ENCODE measurements at places on chromosomes 12 and 14.

DNA sequence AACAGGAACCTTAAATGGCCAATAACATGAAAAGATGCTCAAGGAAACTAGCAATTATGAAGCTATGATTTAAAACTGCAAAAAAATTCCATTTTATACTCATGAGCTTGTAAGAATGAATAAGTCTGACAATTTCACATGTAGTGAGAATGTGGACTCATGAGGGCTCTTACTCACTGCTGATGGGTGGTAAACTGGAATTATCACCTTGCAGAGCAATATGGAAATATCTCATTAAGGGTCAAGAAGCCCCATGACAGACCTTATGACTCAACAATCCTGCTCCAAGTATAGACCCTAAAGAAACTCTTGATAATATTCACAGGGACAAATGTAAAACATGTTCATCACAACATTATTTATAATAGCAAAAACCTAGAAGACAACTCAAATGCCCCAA lies 23.5 kb upstream of the SMAGP start:
- no peak for DNase-seq

DNA sequence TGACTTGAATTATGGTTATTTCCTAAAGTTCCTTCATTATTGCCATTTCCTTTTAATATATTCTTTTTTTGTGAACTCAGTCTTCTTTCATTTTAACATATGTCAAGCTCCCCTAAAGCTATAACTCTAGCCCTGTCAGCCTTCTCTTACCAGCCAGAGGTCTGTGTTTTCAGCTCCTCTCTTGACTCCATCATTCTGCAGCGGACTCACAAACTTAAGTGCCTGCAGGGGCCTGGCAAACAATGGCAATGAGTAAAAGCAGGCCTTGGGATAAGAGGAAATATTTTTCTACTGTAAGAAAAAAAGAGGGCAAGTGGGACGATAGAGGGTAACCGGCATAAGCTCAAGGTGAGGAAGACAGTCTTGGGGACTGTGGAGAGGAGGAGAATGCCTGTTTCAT lies 424.5 kb upstream of the RGS6 start:
- DNase-seq = no peak

- DNase-seq = no peak
Observed at GRCh38 chr14:97709552-97709951, 912.4 kb downstream of the VRK1 start.

DNA sequence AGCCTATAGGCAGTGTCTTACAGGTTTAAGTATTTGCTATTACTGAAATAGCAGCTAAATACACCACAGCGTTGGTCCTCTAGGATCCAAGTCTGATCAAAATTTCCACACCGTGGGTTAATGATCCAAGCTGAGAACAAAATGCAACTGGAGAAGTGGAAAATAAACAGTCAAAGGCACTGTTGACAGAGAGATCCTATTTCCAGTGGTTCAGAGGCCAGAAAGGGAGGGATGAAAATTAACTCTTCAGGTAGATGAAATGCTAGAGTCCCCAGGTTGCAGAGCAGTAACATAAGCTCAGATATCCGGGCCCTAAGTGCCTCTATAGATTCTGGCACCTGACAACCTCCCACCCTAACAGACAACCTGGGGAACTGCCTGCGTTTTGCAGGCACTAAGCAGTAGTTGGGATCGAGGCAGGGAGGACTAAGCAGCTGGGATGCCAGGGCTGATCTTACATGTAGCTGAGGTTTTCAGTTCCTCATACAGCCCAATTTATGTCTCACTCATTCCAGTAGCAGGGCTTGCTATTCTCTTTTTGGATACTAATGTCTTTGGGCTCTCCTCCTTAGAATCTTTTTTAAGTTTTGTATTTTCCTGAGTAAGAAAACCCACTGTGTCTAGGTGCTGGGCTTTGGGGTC lies 42.7 kb upstream of the CRACR2A start:
- no peak for DNase-seq

GRCh38 chr12:53077030-53077429 lies 2.2 kb downstream of the SPRYD3 start:
- no peak for DNase-seq

DNA sequence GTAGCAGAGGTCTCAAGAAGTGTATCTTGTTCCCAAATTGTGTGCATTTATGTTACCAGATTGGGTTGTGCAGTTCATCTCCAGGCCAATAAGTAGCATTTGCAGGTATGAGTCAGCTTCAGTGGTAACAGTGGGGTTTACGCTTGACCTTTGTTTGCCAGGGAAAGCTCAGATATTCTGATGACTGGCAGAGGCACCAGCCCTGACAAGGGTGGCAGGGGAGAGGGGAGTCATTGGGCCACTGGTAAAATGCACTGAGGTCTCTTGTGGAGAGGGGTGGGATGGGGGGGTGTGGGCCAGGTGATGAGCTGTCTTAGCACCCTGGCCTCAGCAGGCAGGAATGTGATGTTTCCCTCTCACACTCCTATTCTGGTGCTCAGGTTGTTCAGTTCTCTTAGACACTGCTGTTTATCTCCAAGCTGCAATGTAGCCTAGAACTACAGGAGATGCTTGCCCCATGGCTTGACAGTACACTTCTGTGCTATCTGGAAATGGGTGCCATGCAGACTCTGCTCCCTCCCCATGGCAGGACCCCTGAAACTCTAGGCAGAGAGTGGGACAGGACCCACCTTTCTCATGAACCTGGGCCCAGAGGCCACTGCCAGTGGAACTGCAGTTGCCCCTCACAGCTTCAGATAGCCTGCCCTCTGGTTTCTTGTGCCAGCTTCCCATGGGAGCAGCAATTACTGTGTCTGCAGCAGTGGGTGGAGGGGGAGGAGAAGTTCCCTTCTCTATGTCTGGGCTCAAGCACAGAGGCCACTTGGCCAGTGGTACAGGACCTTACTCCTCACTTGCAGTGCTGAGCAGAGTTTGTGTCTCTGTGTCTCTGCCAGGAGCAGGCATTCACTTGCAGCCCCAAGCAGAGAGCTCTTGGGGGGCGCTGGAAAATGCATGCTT lies 31.9 kb downstream of the USP15 start:
- DNase-seq = peak; percentile 44

GRCh38 chr12:41011939-41012338 lies 176.2 kb upstream of the PDZRN4 start:
- DNase-seq = peak; percentile 3

- peak; percentile 9 for DNase-seq
Observed at GRCh38 chr12:3049611-3050249, 27.4 kb upstream of the TSPAN9 start.

DNA sequence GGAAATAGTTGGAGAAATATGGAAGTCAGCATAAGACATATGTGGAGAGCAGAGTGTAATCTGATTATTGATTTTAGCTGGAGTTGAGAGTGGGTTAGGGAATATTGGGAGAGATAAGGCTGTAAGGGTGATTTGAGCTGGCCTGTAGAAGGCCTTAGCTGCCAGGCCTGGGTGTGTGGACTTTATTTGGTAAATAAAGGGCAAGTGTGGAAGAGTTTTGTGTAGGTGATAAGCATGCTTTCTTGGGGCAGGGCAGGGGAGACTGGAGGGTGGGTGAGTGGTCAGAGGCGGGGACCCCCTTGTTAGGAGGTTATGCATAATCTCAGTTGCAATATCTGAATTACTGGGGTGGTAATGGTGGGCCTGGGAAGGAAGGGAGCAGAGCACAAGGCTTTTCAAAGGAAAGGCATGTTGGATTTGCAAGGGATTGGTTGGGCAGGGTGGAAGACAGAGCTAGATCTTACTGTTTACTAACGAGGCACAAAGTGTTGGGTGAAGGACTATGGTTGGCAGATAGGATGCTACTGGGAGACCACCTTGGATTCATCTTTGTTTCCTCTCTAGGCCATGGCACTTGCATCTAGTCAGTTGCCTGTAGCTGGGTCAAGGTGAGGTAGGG lies 5.5 kb downstream of the KHNYN start:
- DNase-seq = no peak

DNA sequence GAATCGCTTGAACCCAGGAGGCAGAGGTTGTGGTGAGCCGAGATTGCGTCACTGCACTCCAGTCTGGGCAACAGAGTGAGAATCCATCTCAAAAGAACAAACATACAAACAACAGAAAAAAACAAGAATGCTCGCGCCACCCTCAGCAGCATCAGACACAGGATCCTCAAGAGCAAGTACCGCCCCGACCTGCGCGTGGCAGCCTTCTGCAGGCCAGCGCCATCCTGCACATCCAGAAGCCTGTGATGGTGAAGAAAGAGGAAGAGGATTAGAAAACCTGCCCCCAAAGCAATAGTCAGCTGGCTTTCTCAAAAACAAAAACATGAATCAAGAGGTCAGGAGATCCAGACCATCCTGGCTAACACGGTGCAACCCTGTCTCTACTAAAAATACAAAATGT lies 30.0 kb upstream of the EID3 start:
- DNase-seq = no peak

GRCh38 chr14:90760078-90760444 lies 56.2 kb downstream of the TTC7B start:
- peak; percentile 14 for DNase-seq

- DNase-seq = peak; percentile 56
Observed at GRCh38 chr12:6914947-6915788, 788 bp downstream of the ENO2 start.

DNA sequence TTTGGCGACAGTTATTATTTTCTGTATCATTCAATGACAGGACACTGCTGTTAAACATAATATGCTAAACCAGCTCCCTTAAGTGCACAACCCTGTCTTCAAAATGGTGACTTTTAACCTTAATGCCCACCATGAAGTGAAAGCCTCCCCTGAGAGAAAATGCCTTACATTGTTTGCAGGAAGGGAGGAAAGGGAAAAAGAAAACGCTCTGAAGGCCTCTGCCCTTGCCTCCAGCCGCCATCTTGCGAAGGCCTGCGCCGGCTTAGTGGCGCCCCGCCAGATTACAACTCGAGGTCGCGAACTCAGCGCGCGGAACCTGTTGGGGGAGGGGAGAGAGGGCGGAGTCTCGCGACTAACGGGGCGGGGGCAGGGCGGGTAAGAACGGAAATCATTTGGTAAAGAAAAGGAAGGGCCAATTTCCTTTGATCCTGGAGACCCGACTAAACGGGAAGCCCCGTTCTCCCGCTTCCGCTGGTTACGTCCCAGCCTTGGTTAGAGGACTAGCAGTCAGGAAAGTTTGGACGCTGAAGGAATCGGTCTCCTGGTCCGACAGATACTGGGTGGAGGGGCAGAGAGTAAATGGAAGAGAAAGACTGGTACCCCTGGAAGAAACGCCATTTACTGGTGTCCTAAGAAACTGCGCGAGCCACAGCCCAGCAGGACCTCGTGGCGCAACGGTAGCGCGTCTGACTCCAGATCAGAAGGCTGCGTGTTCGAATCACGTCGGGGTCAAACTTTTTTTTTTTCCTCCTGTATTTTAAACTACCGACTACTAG lies 11.6 kb upstream of the TMPO start:
- peak; percentile 97 for DNase-seq

GRCh38 chr12:25323581-25323982 lies 72.9 kb upstream of the KRAS start:
- DNase-seq = no peak

- DNase-seq = no peak
Observed at GRCh38 chr12:131075611-131076010, 121.9 kb downstream of the ADGRD1 start.

DNA sequence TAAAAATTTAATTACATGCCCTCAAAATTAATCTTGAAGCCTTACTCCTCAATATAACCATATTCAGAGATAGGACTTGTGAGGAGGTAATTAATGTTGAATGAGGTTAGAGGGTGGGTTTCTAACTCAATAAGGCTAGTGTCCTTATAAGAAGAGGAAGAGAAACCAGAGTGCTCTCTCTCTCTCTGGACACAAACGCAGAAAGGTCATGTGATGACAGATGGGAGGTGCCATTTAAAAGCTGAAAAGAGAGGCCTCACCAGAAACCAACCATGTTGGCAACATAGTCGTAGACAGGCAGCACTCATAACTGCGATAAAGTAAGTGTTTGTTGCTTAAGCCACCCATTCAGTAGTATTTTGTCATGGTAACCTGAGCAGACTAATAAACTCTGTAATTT lies 378.5 kb upstream of the LMO3 start:
- DNase-seq = no peak

DNA sequence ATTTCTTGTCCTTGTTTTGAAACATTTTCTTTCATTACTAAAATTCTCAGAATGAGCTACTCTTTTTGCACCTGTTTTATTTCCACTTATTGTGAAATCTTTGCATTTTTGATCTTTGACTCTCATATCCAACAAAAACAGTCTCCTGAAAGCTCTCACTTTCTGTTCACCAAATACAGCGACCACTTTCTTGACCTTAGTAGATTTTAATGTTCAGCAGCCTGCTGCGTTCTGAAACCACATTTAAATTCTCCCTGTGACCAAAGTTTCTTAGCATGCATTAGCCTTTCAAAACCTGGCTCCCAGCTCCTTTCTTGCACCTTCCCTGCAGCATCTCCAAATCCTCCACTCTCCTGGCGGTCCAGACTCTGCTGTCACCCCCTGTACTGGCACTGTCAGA lies 404.4 kb upstream of the PDE3A start:
- DNase-seq = no peak

DNA sequence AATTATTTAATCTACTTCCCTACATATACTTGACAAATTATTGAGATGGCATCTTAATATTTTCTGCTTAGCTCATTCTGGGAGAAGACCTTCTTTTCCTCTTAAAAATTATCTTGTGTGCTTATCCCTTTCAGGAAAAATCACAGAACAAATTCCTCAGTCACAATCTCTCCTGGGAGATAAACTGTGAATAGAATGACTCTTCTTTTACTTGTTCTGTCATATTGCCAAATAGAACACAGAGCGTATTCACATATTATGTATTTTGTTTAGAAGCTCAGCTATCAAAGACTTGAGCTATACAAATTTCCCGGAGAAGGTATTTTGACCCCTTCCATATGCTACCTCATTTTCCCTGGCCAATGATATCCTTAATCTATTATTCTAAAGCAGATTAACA lies 146.7 kb downstream of the TMEM117 start:
- no peak for DNase-seq

DNA sequence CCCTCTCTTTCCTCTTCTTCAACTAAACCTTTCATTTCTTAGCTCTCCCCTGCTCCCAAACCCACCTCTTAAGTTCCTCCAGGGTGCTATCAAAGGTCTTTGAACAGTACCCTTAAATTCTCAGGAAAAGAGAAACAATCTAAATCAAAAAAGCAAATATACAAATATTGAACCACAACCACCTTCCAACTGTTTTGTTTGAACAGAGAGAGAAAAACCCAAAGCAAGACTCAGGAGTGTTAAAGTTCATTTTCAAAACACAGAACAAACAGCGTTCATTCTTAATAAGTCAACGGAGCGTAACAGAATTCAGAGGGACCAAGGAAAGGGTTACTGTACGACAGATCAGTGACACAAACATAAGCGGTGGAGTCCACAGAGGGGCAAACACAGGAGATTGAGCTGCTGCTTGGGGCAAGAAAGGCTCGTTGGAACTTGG lies 73.3 kb downstream of the NDUFA12 start:
- no peak for DNase-seq

GRCh38 chr14:97138801-97139200 lies 341.6 kb downstream of the VRK1 start:
- DNase-seq = no peak

Data from hematopoietic multipotent progenitor cell treated with erythropoietin and hydrocortisone succinate and interleukin-3 and kit ligand, for 4 days (in vitro differentiated cells).